Thoracic aorta (tissue), 2 donors: ENCODE measurements at places on chromosomes 12 and 14. TPM values are rescaled to one million over a fixed set of nuclear protein-coding genes. Genes with fewer than 3 reads are reported as not detected.

DNA sequence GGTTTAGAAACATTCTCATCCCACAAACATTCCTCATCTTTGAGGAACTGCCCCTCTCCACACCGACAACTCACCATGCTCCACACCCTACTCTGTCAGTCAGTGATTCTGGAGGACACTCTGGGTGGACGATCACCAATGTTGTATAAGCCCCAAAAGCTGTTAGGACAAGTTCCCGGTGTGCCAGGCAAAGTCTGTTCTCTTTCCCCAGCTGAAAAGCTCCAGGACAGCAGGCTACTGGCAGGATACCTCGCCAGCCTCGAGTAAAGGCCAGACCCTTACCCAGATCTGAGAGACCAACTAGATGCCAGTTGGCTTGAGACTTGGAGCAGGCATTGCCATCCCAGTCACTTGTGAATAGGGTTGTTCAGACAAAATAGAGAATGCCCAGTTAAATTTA is 12.0 kb downstream of the KRT5 start:
- no peak for DNase-seq

DNA sequence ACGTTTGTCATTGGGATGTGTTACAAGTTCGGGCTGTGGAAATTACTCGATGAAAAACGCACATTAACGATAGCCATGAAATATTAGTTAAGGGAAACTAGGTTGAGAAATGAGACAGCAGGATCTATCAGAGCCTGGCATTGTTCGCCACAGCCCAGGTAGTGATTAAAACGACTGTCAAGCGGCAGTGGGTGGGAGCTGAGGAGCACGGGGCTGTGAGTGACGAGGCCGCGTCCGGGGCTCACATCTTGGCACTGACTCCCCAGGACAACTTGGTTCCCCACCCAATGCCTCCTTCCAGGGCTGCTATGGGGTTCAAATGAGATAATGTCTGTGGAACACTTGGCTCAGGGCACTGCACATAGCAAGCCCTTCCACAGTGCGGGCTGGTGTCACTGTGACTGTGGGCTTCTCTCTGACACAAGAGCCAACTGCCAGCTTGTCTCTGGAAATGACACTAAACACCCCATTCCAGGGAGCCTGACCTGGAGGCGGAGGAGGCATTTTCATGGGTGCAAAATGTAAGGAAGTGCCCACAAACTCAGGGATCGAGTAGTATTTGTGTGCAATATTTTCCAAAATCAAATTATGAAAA is 19.3 kb downstream of the MMAB start:
- no peak for DNase-seq

- DNase-seq: no peak
Measured at GRCh38 chr14:86257973-86258372, 728.0 kb downstream of the FLRT2 start.

GRCh38 chr12:1205512-1206060 is 214.6 kb downstream of the ERC1 start:
- DNase-seq: no peak

- DNase-seq: no peak
Measured at GRCh38 chr12:66140731-66141130, 10.2 kb upstream of the LLPH start.

DNA sequence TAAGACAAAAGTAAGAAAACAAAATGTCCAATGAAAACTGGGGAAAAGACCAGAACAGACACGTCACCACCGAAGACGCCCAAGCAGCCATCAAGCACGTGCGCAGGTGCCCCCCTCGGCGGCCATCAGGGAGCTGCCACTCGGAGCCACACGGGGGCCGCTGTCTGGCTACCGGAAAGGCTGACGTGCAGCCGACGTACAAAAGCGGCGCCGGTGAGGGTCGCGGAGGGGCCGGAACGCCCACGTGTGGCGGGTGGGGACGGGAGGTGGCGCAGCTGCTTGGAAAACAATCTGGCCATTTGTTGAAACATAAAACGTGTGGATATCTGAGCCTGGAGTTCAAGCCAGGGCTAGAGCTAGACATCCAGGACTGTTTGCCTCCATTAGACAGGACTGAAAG is 60.7 kb downstream of the GALNT9 start:
- no peak for DNase-seq

ANO6 gene
- total RNA-seq: 114 TPM

DNA sequence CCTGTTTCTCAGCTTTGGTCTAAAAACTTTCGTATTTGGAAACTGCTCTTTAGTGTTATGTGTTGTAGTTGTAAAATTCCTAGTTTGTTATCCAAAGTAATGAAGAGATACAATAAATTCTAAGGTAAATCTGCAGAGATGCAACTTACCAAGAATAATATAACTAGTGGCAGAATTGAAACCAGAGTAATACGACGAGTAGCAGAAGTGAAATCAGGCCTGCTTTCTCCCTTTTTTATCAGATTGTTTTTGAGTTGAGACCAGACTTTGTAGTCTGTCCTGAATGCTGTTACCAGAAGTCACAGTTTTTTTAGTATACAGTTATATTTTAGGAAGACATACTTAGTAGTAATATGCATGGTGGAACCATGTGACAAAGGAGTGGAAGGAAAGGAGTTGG is 12.5 kb downstream of the PAPOLA start:
- DNase-seq: no peak

DNA sequence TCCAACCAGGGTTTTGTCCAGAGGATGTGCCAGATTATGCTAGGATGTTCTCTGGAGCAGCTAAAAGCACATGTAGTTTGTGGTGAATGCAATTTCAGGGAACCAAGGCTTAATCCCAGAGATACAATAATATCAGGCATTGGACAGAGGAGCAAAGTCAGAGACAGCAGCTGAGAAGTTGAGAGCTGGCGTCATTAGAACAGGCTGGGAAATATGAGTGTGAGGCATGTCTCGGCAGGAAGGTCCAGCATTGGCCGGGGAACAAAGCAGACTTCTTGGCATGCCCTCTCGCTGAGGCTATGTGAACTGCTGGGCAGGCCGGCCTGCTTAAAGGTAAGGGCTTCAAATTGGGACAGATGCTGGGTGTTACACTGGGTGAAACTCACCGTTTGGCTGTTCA is 125.4 kb downstream of the CAND1 start:
- peak; percentile 9 for DNase-seq
